ENCODE measurements at places on chromosomes 1 and 21.

DNA sequence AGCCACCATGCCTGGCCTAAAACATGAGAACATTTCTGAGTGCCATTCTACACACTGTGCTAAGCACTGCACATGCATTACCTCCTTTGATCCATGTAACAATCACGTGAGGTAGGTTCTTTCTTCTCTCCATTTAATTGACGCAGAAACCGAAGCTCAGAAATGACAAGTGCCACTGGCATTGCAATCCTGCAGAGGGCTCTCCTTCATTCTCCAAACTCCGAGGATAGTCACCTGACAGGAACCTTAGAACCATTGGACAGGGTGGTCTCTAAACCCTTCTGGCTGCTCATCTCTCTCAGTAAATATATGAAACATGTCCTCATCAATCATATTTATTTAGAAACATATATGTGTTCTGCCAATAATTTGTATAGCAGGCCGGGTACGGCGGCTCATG, 167.1 kb upstream of the JUN start:
- DNase-seq = no peak

- DNase-seq = peak; percentile 46
Measured at GRCh38 chr1:175192111-175192629, 406 bp downstream of the KIAA0040 start.

DNA sequence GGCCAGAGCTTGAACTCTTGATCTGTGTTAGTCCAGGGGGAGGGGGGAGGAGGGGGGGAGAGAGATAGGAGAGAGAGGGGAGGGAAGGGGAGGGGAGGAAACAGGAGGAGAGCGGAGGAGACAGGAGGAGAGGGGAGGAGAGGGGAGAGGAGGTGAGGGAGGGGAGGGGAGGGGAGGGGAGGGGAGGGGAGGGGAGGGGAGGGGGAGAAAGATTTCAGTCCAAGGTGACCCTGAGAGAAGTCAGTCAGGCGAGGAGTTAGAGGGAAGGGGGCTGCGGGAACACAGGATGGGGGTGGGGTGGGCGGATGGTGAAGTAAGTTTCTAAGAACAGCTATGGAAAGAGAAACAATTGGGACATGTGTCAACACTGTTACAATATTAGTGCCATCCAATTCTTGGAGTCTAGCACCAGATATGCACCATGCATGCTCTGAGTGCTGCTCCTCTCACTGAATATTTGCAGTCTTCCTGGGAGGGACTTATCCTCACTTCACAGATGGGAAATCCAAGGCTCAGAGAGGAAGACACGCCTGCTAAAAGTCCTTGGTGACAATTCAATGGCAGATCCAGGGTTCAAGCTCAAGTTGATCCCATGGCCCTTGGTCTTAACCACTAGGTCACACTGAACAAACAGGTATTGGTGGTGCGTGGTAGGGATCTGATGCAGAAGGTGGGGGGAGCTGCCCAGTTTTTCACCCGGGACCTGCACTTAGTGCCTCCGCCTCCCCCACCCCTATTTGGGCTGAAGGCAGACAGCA, 42.5 kb upstream of the ECE1 start:
- DNase-seq = no peak

GRCh38 chr1:160954158-160955104, at the start of gene ITLN2:
Gene ITLN2, minus strand, starts transcription at chr1:160954809. Its CDS starts 68 bp downstream, at chr1:160954741.
- DNase-seq = peak; percentile 39

DNA sequence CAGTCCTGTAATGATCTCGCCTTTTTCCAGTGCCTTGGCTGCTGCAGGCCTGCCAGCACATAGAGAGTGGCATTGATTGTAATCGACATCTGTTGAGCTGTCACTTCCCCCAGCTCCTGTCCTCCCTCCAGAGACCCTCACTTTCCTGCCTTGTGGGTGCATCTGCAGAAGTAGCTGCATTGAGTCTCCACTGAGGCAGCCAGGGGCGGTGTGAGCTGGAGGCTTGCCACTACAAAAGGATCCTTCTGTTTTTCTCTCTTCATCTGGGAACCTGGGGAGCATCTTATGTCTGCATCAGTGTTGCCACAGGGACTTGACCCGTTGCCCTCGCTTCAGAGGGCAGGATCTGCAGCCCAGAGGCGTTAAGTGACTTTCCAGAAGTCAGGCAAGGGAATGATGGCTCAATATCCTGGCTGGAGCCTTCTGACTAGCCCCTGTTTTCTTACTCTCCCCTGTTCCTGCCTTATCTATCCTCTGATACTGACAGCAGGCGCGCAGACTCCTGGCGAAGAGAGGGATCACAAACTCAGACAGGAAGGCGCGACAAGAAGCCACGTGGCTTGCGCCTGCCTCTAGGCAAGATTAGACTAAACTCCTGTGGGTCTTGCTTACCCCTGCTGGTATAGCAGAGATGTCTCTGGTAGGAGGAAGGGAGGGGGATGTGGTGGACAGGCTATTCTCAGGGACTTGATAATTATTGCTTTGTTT, 13.3 kb upstream of the FMOD start:
- no peak for DNase-seq

DNA sequence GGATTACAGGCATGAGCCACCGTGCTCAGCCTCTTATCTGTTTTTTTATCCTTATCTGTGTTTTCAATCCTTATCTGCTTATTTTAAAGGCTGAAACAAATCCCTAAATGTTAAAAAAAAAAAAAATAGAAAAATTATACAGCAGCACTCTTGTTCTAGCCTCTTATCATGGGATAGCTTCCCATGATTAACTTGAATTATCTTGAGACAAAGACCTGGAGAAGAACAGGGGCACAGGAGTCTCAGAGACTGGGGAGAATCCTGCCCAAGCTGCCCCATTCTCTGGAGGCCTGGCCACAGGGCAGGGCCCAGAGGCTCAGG, 86.9 kb downstream of the DHRS3 start:
- no peak for DNase-seq

GRCh38 chr1:170696591-170697290, 32.8 kb downstream of the PRRX1 start:
- no peak for DNase-seq

- peak; percentile 4 for DNase-seq
Measured at GRCh38 chr1:39900662-39901463, 854 bp downstream of the MYCL start.

DNA sequence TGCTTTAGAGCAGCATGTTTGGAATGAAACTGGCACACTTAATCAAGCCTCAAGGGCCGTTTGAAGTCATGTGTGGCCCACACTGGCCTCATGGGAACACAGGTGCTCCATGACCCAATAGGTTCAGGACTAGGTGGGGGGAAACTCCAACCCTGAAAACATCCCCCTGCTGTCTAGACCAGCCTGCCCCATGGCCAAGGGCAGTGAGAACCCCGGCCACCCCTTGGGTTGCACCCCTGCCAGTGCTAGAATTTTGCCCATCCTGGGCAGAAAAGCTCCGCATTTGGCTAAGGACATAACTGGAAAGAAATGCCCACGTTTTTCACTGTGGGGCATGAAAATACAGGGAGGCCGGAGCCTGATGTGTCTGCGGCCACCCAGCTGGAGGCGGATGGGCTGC, 6.1 kb upstream of the PTGER3 start:
- DNase-seq = no peak

DNA sequence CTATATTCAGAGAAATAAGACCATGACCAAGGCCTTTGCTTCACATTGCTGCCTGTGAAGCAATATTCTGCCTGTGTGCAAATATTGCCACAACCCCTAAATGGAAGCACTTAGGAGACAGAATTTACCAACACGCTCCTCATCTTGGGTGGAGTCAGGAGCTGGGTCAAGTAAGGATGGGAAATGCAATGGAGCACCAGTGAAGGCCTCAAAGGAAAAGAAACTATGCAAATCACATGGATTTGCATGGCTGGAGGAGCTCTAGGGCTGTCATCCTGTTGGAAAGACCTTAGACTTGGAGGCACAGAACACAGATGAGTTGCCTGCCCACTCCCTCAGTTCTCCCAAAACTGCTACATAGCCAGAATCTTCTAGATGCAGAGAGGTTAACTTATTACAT, 435.5 kb downstream of the SIPA1L2 start:
- no peak for DNase-seq

DNA sequence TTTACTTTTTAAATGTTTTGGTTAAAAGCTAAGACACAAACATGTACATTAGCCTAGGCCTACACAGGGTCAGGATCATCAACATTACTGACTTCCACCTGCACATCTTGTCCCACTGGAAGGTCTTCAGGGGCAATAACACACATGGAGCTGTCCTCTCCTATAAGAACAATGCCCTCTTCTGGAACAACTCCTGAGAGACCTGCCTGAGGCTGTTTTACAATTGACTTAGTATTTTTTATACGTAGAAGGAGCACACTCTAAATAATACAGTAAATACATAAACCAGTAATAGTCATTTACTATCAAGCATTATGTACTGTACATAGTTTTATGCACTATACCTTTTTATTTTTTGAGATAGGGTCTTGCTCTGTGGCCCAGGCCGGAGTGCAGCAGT, 14.1 kb upstream of the MOB3C start:
- no peak for DNase-seq

- DNase-seq = no peak
Measured at GRCh38 chr1:107794571-107794970, 170.4 kb downstream of the VAV3 start.

- no peak for DNase-seq
Measured at GRCh38 chr1:62529227-62529626, 68.1 kb upstream of the ANGPTL3 start.

DNA sequence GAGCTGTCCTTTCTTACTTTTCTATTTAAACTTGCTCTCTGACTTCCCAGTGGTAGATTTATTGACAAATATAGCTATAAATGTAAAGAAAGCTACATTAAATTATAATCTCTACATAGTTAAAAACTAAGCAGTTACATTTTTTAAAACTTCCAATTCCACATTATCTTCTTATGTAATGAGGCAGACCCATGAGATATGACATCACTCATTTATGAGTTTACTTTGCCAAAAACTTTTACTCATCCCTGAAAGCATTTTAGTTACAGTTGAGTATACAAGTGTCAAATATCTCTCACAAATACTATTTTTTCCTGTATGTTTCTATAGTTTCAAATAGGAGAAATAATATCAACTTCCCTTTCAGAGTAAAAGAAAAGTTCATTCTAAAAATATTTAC, 3.8 kb downstream of the NMNAT2 start:
- DNase-seq = no peak

DNA sequence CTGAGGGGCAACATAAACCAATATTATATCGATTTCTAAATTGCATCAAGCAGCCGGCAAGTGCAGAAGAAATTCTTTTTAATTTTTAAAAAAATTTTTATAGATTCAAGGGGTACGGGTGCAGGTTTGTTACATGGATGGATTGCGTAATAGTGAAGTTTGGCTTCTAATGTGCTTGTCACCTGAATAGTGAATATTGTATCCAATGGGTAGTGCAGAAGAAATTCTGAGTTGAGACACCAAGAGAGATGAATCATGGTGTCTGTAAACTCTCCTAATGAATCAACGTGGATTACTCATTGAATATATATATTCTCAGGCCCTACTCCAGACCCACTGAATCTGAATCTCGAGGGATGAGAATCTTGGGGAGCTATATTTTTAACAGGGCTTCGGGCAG, 253.7 kb upstream of the FOXD3 start:
- no peak for DNase-seq

- DNase-seq = no peak
Measured at GRCh38 chr1:100364697-100365096, 12.4 kb downstream of the CDC14A start.

GRCh38 chr21:28936036-28936435, 56.6 kb downstream of the LTN1 start:
- no peak for DNase-seq

DNA sequence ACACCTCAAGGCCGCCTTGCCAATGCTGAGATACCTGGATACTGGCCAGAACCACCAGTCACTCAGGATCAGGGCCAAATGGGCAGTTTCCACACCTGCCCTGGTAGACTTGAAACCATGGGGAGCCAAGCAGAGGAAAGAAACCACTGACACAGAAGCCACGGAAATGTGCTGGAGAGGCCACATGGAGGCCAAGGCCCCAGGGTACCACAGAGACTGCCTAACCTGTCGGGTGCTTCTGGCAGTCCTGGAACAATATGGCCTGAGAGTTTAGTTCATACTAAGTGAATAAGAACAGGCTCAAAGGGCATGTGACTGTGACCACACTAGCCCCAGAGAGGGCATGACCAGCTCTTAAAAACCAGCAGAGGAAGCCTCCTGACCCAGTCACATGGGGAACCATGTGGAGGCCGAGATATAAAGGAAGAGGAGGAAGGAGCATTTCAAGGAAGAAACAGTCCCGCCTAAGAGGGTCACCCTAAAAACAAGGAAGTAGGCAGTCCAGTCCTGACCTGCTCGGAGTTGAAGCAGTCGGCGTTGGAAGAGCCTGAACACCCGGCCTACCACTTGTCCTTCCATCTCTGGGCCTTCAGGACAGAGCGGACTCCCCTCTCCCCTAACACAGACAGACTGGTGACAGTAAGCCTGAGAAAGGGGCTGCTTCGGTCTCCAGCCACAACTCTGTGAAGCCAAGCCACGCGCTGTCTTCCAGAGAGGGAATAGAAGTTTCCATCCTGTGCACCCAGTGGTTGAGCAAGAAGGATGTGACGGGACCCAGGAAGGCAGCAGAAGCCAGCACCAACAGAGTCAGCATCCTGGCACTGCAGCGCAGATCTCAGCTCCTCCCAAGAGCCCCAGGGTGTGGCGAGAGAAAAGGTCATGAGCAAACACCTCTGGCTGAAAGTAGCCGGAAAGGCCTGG, at the start of gene DENND2D:
DENND2D (minus strand) TSS at position 766 of the 921 bp plus-strand sequence; CDS start at position 579, 187 bp downstream.
- peak; percentile 66 for DNase-seq

DNA sequence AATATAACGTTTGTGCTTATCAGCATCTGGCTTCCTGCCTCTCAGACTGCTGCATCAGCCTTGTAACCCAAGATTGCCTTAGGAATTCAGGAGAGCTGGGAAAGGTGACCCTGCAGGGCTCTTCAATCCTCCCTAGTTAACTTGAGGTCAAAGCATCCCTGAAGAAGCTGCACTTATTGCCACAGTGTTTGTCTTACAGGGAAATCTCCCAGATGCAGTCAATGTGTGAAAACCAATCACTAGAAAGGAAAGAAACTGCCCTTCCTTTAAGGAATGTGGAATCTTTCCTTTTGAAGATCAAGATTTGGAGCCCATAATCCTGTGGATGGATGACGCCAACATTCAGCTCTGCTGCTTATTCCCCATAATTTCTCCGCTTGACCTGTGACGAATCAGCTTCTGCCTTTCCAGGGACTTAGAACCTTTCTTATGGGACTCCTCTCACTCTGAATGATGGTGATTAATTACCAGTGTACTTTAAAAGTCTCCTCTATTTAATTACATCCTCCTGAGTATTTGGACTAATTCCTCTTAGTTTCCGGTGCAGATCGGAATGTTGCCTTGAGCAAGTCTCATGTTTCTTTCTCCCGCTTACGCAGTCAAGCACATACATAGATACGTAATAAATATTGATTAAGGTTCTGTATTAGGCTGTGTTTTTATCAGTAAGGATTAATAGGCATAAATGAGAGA, 14.4 kb downstream of the ADAMTS5 start:
- DNase-seq = no peak

DNA sequence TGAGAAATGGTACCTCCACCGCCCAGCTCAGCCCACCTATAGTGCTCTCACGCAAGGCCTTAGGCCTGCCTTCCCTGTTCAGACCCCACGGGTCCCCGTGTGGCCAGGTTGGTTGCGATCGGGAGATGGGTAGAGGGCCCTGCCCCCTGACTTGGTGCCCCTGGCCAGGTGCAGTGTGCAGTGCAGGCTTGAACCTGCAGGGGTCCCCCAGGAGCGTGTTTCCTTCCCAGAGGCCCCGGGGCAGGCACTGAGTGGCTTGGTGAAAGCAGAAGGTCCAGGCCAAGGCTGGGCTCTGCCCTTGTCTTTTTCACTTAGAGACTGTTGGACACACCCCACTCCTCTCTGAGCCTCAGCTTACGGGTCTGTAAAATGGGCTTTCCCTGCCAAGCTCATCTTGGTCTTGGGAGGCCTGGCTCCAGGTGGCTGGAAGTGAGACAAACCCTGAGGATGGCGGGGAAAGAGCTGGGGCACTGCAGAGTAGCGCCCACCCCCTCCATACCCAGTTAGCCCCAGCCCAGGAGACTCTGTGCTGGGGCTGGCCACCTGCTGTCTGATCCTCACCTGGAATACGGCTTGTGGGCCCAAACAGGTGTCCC, 9.3 kb upstream of the HES5 start:
- DNase-seq = peak; percentile 48

Measured in activated naive CD4-positive, alpha-beta T cell treated with Interleukin-2 at 50 U/mL for 16 hours (primary cell).